Activated CD4-positive, alpha-beta memory T cell treated with anti-CD3 and anti-CD28 coated beads for 36 hours (primary cell): ENCODE measurements at places on chromosomes 4 and X. TPM values are rescaled to one million over a fixed set of nuclear protein-coding genes. Genes with fewer than 3 reads are reported as not detected.
A peak's percentile ranks its signal among the peaks of the same experiment; 100 is the strongest.

GRCh38 chrX:57177070-57177469 is 39.9 kb upstream of the SPIN2A start:
- no peak for DNase-seq

- no peak for DNase-seq
Observed at GRCh38 chrX:133892337-133892736, 93.1 kb downstream of the GPC3 start.

- DNase-seq: no peak
Observed at GRCh38 chr4:60134099-60134498, 1066.0 kb upstream of the ADGRL3 start.

DNA sequence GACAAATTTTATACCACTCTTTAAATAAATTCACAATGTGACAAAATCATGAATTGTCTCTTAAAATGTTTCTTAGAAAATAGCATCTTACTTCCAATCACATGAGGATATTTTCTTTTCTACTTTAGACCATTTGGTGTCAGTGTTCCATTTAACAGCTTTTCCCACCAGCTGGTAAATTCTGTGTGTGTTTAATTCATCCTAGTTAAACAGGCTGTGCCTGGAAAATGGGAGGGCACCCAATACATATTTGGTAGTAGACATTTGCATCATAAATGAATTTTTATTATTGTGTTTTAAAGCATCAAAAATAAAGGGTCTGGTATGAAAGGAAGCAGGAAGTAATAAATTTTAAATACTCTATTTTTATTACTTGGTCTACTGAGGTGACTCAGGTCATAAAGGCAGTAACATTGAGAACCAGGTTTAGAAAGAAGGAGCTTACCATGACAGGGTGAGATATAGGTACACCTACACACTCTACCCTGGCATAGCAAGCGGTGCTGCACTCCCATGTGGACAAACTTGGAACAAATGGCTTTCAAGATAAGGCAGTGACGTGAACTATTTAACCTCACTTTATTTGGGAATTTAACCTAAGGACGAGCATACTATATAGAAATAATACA is 344.5 kb downstream of the BMPR1B start:
- DNase-seq: no peak

- DNase-seq: no peak
Observed at GRCh38 chr4:80535551-80535950, 200.0 kb downstream of the CFAP299 start.

GRCh38 chr4:40990236-40990898 is 224.0 kb downstream of the APBB2 start:
- no peak for DNase-seq

PDE6B gene
- total RNA-seq: 22.9 TPM

BTK gene
- total RNA-seq: 0.58 TPM

C4orf50 gene
- total RNA-seq: 0.10 TPM

DCTD gene
- 115 TPM for total RNA-seq

- no peak for DNase-seq
Observed at GRCh38 chrX:17564689-17565409, 172.4 kb upstream of the SCML1 start.

DNA sequence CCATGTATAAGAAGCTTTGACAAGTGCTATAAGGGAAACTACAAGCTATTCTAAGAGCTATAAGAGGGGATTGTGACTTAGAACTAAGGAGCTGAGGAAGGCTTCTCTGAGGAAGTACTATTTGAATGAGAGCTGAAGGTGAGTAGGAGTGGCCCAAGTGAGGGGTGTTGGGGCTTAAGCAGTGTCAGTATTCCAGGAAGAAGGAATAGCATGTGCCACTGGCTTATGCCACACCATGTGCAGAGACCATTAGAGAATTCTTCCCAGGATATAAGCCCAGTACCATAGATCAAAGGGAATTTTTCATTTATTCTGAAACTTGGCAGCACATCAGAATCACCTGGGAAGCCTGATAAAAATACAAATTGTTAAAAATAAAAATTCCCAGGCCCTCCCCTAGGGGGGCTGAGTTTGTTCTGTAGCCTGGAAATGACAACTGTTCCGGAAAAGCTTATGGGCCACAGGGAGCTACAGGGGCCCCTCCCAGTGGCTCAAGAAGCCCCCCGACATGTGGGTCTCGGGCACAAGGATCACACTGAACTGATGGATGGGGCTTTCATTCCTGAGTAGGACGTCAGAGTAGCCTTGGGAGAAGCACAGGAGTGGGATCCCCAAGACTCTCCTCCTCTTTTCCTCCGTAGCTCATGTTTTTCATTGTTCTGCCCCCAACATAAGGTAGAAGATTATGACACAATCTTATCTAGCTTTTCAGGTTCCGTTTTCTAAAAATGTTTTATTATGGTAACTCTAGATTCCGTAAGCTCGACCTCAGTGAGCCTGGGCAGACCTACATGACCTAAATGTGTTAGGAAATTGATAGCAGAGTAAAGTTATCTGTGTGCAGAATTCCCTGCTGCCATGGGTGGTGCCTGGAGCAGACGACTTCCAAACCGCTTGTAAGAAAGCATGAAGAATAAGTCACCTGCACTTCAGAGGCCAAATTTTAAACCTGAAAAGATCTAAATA is 119.3 kb downstream of the AFF1 start:
- no peak for DNase-seq

DNA sequence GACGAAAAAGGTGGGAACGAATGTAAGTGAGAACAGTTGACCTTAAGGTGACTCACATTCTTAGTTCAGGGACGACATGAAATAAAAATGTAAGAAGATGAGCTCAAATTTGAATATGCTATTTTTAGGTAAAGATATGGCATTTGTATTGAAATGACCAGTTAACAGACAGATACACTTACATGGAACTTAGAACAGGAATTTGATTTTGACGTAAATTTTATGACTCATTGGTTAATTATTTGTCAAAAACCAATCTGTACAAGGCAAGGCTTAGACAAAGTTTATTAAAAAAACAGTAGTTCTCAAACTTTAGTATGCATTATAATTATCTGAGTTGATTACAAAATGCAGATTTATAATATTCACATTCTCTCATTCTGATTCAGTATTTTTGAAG is 469.4 kb downstream of the CFAP47 start:
- DNase-seq: no peak

- no peak for DNase-seq
Observed at GRCh38 chr4:86035688-86036087, 324.2 kb downstream of the MAPK10 start.

DNA sequence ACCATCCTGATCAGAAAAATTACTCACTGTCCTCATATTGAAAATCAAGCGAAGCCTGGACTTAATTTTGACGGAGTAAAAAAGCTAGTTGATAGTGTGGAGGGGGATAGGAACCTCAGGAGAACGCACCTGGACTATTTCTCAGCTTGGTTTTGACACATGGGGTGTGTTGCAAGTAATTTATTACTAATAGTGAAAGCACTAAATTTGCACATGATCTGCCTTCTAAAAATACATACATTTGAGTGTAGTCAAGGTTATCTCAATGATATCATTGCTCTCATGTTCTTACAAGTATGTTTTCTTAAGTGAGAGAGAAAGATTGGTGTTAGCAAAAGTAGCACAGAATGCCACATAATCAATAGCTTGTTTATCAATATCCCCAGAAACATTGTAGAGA is 29.5 kb downstream of the LRIT3 start:
- no peak for DNase-seq

GRCh38 chrX:131816551-131817136 is 206.5 kb upstream of the STK26 start:
- DNase-seq: peak; percentile 71

UGT2B10 gene
- total RNA-seq: not detected

GRCh38 chrX:130186651-130187050 is 14.9 kb downstream of the RAB33A start:
- DNase-seq: no peak

DNA sequence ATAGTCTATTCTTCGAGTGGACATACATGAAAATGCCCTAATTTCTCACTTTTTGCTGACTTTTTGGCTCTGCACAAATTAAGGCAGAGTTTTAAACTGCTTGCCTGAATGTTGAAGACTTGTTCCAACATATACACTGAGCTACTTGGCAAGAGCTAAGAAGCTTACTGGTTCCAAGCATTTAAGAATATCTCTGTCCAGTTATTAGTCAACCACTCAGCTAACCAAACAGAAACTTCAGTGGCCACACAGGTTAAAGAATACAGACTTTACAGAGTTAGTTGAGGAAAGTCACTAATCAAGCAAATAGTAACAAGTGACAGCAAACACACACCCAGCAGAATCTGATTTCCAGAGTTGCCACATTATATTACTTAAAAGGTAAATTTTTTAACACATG is 35.5 kb downstream of the AMER1 start:
- DNase-seq: no peak

DNA sequence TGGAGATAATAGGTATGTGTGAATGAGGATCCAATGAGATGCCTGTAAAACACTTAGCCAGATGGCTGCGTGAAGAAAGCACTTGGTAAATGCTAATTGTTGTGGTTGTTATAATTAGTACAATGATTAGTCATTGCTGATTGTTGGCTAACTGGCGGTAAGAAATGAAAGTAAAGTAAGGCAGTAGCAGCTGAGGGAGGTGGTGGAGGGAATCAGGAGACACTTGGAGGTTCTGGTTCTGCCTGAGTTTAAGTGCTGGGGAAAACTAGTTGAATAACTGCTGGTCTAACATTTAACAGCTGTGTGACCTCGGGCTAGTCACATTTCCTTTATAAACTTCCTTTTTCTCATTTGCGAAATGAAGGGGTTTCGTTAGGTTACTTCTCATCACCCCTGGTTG is 30.9 kb downstream of the CD38 start:
- no peak for DNase-seq

CSN1S1 gene
- not detected for total RNA-seq

DNA sequence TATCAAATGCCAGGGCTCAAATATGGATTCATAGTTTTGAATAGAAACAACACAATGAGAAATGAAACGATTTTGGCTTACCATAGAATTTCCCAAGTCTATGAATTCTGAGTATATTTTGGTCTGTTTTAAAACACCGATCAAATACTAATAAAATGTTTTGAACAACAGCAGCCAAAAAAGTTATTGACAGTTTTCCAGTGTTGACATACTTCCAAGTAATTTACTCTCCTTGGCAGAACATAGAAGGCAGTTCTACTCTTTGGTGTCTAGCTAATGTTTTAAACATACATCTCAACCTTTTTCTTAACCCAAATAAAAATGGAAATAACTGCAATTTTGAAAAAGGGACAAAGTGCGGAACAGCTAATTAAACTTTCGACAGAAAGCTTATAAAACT is 1419.8 kb downstream of the ADGRL3 start:
- DNase-seq: no peak
